HFF-Myc (cell line): ENCODE measurements at places on chromosomes 1 and 21.

GRCh38 chr1:33273406-33273805 is 17.1 kb downstream of the ZNF362 start:
- no peak for DNase-seq

GRCh38 chr21:34517491-34518245 is 5.7 kb upstream of the KCNE1 start:
- no peak for DNase-seq

DNA sequence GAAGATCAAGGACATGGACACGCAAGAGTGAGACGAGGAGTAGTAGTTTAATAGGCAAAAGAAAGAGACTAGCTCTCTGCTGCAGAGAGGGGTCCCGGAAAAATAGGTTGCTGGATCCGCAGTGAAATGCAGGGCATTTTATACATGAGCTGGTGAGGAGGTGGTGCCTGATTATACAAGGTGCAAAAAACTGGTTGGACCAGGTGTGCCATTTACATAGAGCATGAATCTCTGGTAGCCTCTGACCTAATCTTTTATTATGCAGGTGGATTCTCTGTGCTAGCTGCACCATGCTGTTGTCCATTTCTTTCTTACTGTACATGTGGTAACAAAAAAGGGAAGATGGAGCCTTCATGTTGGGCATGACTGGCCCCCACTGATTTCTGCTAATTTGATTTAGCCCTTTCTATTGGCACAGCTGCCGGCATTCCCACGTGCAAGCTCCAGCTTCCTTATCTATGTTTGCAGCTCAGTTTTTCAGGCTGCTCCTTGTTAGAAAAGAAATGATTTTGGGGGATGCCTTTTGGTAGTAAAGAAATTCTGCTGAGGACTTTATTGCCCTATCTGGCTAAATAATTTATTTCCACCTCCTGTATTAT is 548.1 kb downstream of the BRINP3 start:
- DNase-seq: no peak

- no peak for DNase-seq
Measured at GRCh38 chr1:109846162-109846561, 64.5 kb upstream of the CSF1 start.
